Left kidney (tissue), 8 donors: ENCODE measurements at places on chromosomes 5 and 9. TPM values are rescaled to one million over a fixed set of nuclear protein-coding genes. Genes with fewer than 3 reads are reported as not detected.
A peak's percentile ranks its signal among the peaks of the same experiment; 100 is the strongest.

DNA sequence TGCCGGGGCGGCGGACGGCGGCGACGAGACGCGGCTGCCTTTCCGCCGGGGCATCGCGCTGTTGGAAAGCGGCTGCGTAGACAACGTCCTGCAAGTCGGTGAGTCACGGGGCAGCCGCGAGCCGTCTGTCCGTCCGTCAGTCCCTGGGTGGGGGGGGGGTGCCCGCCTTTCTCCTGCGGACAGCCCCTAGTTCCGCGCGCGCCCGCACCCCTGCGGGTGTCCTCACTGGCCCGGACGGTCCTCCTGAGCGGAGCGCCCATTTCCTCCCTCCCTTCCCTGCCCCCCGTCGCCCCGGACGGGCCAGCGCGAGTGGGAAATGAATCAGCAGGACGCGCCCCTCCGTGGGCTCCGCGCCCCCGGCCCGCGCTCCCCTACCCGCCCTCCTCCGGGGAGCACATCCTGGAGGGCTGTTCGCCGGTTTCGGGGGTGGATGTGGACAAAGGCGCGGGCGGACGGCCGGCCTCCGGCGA lies 828 bp downstream of the ZSWIM6 start:
- peak; percentile 17 for DNase-seq

DNA sequence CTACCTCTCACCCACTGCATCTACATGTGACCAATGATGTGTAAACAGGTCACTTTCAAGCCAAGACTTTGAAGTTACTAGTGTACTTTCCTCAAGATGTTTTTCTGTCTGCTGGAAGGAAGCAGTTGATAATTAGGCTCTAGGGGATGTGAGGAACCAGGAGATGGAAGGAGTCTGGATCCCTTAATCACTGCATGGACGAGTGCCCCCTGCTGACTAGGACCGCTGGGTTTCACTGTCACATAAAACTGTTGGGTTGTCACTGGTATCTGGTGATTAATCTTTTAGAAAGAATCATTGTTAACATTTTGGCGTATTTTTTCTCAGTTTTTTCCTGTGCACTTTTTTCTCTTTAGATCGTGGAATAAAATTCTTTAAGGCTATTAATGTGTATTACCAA lies 79.5 kb downstream of the SREK1 start:
- no peak for DNase-seq

GRCh38 chr9:126671381-126671831 lies 57.7 kb downstream of the LMX1B start:
- no peak for DNase-seq

- no peak for DNase-seq
Observed at GRCh38 chr9:84500826-84501225, 160.3 kb upstream of the SLC28A3 start.

- peak; percentile 80 for DNase-seq
Observed at GRCh38 chr5:4700069-4700468, 440.1 kb upstream of the ADAMTS16 start.

DNA sequence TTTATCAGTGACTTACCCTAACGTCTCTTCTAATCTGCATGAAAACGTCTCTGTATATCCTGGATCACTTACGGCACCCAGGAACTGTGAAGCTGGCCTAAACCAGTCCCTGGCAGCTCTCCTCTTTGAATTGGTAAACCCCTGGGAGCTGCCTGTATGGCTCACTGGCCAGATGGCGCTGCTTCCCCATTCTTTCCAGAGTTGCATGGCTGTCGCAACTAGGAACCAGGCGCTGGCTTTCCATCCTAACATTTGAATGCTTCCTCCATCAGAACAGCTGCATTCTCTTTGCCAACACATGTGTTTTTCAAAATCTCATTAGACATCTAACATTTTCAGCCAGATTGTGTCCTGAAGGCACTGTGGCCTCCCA lies 8.0 kb upstream of the PCA3 start:
- no peak for DNase-seq

- DNase-seq, result no peak
Observed at GRCh38 chr5:113205323-113205722, 228.7 kb downstream of the DCP2 start.

DNA sequence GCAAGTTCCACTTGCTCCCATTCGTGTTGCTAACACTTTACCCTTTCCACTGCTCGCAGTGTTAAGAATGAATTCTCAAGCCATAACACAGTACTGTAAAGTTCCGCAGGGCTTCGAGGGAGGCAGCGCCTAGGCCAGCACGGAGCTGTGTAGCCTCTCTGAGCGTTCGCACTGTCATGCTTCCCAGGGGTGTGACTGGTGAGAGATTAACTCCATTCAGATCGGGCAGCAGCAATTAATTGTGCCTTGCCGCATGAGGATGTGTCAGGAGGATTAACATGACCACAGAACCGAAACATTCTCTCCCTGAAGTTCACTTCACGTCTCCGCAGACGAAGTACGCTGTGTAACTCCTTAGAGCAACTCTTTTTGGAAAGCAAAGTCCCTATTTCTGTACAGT lies 23.2 kb downstream of the ZBTB34 start:
- no peak for DNase-seq

- DNase-seq, result no peak
Observed at GRCh38 chr5:13212886-13213285, 731.6 kb downstream of the DNAH5 start.

DNA sequence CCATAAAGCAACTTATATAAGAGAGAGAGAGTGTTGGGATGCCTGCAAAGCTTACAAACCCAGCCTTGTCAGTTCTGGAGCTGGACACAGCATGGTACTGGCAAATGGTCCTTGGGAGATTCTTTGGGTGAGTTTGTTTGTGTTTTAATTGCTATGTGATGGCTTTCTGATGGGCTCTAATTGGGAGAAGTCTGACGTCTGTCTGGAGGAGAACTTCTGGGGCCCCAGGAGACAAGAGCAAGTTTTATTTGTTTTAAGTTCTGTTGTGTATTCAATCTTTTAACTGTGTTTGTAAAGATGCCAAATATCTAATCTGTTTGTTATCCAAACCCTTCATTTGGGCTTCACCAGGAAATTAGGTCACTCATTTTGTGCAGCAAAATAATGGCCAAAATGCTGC lies 50.3 kb upstream of the AFAP1L1 start:
- no peak for DNase-seq

GRCh38 chr5:160500786-160501779 lies 79.4 kb downstream of the PTTG1 start:
- no peak for DNase-seq

DNA sequence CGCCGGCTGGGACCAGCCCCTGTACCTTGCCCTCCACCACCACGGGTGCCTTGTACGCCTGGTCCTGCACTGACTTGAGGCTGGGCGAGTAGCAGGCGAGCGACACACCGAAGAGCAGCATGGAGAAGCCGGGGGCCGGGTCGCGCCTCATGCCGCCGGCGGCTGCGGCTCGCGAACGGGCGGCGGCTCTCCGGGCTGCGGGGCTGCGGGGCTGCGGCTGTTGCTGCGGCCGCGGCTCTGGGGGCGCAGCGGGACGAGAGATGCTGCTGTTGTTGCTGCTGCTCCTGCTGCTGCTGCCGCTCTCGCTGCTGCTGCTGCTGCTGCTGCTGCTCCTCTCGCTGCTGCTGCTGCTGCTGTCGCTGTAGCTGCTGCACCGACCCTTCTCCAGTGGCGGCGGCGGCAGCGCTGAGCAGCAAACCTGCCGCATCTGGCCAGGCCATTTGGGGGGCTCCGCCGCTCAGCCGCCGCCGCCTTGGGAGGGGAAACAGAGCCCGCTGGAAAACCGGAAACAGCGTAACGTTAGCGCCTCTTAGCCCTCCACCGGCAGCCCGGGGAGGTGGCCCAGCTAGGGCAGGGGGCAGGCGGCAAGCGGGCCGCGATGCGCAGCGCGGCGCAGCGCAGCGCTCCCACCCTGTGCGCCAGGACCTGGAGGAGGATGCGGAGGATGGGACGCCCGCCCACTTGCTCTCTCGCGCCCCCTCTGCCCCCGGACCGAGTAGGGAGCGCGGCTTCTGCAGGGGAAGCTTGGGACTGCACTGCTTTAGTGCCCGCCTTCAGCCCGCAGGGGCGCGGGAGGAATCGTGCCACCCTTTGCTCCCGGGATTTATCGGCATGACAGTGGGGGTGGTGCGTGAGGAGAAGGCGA lies at the start of gene NRG2:
TSS of gene NRG2 (minus strand) at position 657 of the 865 bp plus-strand sequence.
- peak; percentile 53 for DNase-seq

GRCh38 chr9:38263532-38263931 lies 129.0 kb upstream of the ALDH1B1 start:
- no peak for DNase-seq

DNA sequence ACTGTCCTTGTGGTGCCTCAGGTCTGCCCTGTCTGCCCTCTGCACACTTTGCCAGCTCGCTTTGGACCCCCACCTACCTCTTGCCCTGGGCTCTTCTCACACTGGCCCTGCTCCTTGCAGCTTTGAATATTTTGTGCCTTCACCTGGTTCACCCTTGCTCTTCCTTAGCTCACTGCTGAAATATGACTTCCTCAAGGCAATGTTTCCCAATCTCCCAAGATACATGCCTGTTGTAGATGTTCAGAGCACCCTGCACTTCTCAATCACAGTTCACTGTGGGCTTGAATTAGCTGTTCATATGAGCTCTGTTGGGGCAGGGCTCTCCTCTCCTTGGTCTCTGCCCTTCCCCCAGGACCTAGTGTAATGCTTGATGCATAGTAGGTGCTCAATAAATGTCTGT lies 8.0 kb downstream of the AFAP1L1 start:
- no peak for DNase-seq

DNA sequence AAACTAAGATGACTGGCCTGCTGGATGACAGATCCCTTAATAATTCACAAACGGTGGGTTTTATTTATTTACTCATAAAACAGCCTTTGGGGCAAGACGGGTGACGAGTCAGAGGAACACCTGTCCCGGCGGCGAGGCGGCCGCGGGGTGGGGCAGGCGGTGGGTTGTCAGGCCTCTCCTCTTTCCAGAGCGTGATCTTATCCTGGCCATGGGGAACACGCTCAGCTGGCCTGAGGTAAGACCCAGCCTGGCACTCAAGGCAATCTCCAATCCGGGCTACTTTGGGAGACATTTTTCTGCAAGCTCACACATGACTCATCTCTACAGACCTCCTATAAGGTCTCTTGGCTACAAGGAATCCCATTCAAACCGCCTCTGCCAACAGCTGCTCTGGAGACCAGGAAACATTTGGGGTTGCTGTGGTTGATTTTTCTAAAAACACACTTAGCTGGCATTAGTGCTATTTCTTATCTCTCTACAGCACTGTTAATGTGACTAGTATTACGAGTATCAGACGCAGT lies 6.3 kb downstream of the RAPGEF1 start:
- DNase-seq, result no peak

DNA sequence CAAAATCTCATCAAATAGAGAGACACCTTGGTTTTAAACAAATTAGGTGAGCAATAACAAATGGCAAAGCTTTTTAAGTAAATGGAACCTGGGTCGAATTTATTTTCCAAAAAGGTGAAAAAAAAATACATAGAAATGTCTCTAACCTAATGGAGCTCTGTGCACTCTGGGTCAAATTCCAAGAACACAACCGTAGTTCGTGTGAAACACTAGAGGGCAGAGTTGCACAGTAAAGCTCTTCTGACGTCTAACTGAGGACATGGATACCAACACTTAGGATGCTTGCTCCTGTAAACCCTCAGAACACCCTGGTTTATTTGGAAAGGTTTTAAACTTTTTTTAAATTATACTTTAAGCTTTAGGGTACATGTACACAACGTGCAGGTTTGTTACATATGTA lies 18.9 kb downstream of the MARCHF11 start:
- DNase-seq, result peak; percentile 60

DNA sequence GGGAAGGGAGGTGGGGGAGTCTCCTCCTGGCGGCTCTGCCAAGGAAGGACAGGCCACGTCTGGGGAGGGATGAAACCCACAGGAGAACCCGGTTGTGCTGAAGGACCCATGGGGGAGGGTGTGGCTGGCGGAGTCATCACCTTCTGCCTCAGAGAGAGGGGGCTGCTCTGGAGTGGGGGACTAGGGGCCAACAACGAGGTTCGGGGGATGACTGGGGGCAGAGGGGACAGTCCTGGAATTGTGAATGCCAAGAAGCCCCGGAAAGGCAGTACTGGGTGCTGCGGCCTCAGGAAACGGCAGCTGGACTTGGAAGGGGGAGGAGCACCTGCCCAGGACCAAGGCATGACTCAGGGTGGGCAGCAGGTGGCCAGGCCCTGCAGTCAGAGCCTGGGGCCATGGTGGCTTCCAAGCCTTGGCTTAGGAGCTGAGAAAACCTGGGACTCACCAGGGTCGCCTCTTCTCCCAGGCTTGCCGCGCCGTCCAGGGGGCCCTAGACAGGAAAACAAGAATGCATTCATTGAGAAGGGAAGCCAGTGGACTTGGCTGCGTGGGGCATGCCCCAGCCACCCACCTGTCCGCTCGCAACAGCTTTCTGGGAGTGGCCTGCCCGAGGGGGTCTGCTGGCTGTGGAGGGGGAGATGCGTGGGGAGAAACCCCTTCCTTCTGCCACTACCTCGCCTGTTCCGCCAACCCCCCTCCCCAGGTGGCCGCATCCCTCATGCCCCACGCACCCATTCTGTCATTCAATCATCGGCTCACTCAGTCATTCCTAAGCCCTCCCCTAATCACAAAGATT lies 74.0 kb upstream of the PHYKPL start:
- DNase-seq, result no peak

DNA sequence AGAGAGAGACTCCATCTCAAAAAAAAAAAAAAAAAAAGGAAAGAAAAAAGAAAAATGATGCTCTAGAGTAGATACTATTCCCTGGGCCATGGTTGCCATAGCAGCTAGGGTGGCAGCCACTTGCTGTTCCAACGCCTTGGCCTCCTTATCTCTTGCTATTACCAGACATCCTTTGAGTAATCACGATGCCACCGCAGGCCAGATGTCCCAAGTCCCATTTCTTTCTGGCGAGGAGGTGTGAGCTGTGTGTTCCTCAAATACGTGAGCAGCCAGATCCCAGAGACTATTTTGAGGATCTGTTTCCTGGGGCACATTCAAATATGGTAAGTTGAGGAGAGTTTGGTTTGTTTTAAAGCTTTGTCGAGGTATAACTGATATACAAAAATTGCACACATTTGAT lies 23.4 kb upstream of the GFPT2 start:
- no peak for DNase-seq

- no peak for DNase-seq
Observed at GRCh38 chr5:155759984-155760383, 567.0 kb upstream of the SGCD start.

The PCDHB12 gene
- polyA plus RNA-seq, result 4.6 TPM

The CXCL14 gene
- polyA plus RNA-seq, result 23.0 TPM

The WNT8A gene
- polyA plus RNA-seq, result 0.15 TPM

The HAVCR2 gene
- 18.2 TPM for polyA plus RNA-seq

The CTXN3 gene
- polyA plus RNA-seq, result not detected

The LURAP1L gene
- 18.8 TPM for polyA plus RNA-seq

The FOCAD gene
- polyA plus RNA-seq, result 37.9 TPM

The FIBCD1 gene
- polyA plus RNA-seq, result 0.08 TPM
